Fibroblast of pulmonary artery (primary cell): ENCODE measurements at places on chromosomes 3 and 15.

- DNase-seq = no peak
Observed at GRCh38 chr3:70607469-70607868, 295.0 kb upstream of the MDFIC2 start.

DNA sequence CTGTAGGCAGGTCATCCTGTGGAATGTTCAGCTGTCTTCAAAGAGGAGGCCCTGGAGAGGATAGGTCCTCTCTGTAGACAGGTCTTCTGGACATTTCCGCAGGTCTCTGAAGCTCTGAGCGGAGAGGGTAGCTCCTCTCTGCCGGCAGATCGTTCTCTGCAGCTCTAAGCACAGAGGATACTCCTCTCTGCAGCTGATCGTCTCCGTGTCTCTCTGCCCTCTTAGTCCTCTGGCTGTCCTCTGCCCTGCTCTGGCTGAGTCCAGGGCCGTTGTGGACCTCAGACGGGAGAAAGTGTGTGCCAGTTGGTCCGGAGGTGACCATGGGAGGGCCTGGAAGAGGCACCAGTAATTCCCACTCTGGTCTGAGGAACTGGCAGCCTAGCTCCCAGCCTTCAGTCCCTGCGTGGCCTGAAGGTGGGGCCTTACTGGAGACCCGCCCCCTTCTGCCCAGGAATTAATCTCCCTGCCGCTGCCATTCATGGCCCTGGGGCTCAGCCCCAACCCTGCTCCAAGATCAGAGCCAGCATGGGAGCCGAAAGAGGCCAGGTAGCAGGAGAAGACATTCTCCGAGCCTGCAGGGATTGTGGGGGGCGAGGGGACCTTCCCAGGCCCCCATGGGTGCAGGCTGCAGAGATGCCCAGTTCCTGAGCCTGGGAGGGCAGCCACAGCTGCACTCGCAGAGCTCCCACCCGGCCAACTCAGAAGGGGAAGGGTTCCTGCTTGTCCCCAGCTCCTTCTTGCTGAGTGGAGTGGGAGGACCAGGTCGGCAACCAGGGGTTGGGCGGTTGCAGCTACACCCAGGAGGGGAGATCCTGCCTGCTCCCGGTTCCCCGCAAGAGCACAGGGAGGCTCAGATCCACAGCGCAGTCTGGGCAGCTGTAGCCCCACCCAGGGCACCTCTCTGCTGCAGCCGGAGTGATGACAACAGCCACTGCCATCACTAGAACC, 488.7 kb downstream of the RSL24D1 start:
- DNase-seq = no peak

- no peak for DNase-seq
Observed at GRCh38 chr3:148408667-148409066, 289.0 kb upstream of the AGTR1 start.

- DNase-seq = peak; percentile 35
Observed at GRCh38 chr3:138348754-138349739, 668 bp downstream of the MRAS start.

DNA sequence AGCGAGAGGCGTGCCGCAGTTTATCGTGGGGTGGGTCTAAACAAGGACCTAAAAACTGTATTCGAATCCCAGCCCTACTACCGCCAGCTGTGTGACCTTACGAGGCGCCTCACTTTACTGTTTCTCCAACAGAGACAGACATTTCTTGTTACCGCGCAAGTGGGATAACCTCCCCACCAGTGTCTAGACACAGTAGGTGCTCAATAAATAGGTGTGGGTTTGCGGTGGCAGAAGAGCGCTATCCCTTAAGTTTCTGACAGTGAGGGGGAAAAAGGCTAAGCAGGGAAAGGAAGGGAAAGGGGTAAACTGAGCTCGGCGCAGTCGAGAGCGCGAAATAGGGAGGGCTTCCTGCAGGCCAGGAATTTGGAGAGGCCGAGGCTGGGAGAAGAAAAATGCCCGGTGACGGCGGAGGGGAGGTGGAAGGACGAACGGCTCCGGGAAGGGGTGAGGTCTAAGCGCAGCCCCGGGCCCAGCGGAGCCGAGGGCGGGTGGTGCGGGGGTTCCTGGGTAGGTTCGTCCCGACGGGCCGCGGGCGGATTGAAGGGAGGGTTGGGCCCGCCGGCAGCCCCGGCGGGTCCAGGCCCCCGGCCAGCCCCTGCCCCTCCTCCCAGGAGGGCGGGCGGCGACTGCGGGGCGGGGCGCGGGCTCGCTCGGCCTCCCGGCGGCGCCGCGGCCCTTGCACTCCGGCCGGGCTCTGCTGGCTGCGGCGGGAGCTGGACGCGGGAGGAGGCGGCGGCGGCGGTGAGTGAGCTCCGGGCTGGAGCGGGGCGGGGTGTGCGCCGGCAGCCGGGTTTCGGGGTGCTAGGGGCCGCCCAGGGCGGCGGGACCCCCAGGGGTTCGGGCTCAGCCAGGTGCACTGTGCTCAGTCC, at the start of gene CGNL1:
Gene CGNL1 (plus strand): TSS at position 679 of the 869 bp plus-strand sequence. CDS start 61,495 bp downstream, outside the sequence.
- DNase-seq = peak; percentile 22

DNA sequence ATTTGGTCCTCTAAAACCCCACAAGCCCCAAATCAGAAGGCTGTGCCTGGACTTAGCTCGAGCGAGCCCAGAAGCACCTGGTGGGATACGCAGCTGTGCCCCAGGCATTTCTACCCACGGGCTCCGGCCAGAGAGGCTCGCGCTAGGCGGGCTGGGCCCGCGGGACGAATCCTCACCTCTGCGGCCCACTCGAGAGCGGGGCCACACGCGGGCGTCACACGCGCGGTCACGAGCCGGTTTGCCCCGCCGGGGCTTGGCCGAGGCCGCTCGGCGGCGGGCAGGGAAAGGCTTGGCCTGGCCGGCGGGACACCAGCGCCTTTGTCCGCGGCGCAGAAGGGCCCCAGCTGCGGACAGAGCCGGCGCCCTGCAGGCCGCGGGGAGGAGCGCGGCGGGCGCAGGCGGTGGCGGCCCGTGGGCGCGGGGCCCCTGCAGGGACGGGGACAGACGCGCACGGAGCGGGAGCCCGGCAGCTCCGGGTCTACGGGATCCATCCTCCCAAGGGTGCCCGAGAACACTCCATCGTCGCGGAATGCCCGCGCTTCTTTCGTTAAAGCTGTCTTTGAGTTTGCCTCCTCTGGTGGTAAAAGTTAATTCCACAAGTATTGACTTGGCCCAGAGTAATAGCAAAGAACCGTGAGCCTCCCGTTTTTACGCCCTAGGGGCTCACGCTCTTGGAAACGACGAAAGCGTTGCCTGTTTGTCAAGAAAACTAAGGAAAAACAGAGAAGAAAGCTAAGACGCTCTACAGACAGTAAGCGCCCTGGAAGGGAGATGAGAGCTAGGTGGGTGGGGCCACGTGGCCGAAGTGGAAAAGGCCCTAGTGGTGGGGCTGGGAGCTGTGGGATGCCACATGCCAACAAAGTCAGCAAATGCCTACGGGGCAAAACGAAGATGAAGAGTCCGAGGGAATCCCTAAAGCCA, 26.4 kb downstream of the TYRO3 start:
- DNase-seq = peak; percentile 69
